ENCODE measurements at places on chromosomes 7 and 10. TPM values are rescaled to one million over a fixed set of nuclear protein-coding genes. Genes with fewer than 3 reads are reported as not detected.
A peak's percentile ranks its signal among the peaks of the same experiment; 100 is the strongest.

Gene PNLIPRP3
- total RNA-seq, result not detected

Gene CHAT
- total RNA-seq, result not detected

Gene MCU
- total RNA-seq, result 12.1 TPM

Gene FAM25A
- not detected for total RNA-seq

Gene LIPF
- not detected for total RNA-seq

DNA sequence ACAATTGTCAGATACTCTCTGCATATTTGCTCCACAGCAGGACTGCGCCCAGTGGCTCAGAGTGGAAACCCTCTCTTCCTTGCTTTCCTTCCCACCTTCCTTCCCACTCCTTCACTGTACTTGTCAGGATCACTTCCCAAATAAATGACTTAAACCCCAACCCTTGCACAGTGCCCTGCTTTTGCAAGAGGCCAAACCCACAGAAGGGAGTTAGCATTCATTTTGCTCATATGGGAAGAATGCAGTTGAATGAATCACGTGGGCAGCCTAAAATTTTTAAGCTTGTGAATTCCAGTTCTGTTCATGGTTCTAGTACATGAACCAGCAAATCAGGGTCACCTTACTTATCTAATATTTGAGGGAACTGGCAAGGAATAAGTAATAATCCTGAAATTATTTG, 47.7 kb upstream of the SFMBT2 start:
- DNase-seq, result no peak

DNA sequence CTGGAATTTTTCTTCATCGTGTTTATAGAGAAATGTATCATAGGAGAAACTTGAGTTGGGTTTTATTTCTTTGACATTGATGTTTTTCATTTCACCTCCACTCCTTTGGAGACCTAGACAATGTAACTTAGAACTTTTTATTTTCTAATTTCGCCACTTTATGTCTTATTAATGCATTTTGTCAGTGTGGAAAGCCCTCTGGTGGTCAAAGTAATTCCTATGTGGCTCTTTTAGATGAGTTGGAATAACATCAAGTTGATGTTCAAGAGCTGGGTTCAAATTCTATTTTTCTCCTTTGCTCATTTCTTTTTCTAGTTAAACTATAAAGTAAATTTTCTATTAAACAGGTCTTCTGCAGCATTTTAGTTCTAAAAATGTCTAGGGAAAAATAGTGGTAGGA, 478.6 kb downstream of the LRMDA start:
- DNase-seq, result no peak

GRCh38 chr7:102169651-102170392, 116.8 kb upstream of the SH2B2 start:
- no peak for DNase-seq

DNA sequence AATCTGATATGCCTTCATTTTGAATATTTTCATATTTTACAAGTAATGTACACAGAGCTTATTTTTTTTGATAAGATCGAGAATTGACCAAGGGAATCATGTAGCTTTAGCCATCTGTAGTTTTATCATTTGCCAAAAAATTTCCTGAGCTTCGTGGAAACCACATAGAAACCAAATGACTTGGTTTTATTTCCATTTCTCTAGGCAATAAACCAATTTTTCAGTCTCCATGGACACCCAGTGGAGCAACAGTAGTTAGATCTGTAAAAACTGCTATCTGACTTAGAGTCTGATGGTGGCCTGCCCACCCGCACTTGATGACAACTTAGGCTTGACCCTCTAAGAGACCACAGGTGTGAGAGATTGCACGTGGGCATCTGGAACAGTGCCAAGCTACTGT, 127.8 kb upstream of the CDK6 start:
- no peak for DNase-seq

GRCh38 chr7:67493366-67493765, 496.7 kb downstream of the TYW1 start:
- DNase-seq, result no peak

GRCh38 chr10:98235846-98236245, 32.1 kb downstream of the LOXL4 start:
- no peak for DNase-seq

- peak; percentile 31 for DNase-seq
These were observed 67.3 kb upstream of the UCN3 start for GRCh38 chr10:5297466-5297865.

- DNase-seq, result no peak
These were observed 162.3 kb downstream of the MLLT10 start for GRCh38 chr10:21696302-21696701.

DNA sequence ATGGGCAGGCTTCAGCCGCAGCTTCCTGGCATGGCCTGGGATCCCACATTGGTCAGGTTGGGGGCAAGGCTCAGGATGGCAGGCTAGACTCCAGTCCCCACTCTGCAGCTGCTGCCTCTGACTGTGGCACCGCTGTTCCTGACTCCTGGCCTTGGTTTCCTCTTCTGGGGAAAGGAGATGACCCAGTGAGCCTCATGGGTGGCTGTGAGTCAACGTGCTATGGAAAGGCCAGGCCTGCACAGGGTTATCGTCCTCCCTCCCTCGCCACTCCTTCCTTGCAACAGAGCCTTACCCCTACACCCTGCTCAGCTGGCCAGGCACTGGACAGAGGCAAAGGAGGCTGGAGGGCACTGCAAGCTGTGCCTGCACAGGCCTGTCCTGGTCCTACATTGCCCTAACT, 36.1 kb upstream of the CHST15 start:
- DNase-seq, result no peak

DNA sequence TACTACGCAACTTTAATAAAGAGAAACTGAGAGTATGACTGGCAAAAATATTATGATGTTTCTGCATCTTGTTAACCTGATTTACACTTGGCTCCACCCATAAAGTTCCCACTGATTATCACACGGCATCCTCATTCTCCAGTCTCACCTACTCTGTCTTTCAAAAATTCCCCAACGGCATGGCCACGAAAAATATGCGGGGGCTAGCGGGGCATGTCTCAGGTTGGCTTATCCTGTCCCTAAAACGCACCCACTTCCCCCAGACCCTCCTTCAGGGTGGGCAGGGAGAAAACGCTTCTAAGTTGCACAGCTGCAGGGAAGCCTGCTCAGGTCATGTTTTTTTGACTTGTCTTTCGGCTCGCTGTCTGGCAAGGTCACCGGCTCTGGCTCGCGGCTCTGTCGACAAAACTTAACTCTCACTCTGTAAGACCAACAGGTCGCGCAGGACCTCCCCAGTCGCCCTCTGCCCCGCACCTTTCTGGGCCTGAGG, 3.8 kb downstream of the CDK6 start:
- no peak for DNase-seq

GRCh38 chr7:119900996-119901672, 371.8 kb upstream of the KCND2 start:
- DNase-seq, result no peak
